ENCODE measurements at places on chromosomes 5 and 9.

DNA sequence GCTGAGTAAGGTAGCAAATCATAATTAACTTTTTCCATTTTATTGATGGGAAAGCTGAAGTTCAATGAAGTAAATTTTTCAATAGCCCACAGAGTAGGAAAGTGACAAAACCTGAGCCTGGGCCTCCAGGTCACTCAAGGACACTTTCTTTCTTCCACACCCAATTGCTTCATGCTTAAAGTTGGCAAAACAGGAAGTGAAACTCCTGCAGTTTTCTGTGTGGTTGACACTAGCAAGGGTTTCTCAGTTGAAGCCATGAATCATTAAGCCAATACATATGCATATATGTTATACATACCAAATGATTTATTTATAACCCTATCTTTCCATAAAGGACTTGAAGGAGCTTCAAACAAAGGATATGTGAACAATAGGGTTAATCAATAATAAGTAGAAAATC, 13.9 kb downstream of the TLR4 start:
- DNase-seq = no peak

DNA sequence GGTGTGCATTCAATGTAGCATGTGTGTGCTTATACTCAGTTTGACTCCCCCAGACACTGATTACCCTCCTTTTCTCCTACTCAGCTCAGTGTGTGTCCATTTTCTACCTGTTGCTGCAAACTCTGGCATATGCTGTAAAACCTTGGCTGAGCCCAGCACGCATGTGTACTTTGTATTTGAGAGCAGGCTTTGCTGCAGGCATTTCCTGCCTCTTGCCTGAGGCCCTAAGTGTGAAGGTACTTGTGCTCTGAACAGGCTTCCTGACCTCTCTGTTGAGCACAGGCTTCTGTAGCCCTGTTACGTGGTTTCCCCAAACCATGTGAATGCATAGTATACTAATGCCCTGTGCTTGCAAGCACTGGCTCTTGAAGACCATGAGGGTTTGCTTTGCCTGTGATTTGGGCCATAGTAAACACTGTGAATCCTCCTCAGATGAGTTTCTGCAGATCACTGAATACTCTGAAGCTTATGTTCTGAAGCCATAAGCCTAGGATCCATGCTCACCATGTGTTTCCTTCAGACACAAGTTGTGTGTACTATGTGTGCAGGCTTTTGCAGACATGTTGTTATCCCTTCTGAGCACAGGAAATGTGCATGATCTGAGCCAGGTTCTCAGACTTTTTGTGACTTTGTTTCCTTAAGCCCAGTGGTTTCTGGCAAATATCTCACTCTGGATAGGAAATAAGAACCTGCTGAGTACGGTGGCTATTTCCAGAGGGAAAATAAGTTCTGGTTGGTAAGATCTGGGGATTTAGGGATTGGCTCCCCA, 124.9 kb upstream of the RUSC2 start:
- no peak for DNase-seq

- DNase-seq = no peak
Measured at GRCh38 chr5:10202089-10202910, 47.4 kb downstream of the ATPSCKMT start.

DNA sequence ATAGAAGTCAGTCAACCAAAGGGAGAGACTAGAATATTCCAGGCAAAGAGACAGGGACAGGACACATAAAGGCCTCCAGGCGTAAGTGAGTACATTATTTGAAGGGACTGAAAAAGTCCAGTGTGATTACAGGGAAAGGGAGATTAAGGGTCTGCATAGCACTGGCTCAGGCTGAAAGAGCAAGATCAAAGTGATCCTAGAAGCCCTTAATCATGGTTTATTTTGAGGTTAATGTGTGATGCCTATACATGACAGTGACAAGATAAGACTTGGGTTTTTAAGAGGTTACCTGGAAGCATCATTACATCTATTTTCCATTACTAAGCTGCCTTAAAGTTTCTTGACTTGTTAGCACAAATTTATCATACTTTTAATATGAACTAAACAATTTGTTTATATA, 25.8 kb downstream of the LMBRD2 start:
- no peak for DNase-seq

DNA sequence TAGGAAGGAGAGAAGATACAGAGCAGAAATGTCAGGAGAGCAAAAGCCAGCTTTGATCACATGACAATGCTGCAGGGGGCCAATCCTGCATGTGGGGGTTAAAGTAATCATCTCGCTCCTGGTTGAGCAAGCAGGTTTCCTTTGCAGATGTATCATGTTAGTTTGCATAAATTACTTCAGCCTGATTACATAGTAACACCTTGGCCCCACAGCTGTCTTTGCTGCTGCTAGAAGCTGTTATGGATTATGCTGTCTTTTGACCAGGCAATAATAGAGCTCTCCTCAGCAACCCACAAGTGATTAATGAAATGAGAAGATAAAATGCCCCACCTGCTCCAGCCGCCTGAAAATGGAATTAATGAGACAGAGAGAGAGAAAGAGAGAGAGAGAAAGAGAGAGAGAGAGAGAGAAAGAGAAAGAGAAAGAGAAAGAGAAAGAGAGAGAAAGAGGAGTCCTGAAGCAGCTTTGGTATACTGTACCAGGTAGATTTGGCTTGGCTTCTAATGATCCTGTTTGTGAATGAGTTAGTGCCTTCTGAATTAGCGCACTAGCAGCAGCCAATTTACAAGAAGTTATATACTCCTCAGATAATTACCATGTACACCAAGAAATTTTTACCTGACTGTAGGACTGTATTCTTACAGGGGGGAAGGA, 174.3 kb upstream of the RORB start:
- DNase-seq = no peak

DNA sequence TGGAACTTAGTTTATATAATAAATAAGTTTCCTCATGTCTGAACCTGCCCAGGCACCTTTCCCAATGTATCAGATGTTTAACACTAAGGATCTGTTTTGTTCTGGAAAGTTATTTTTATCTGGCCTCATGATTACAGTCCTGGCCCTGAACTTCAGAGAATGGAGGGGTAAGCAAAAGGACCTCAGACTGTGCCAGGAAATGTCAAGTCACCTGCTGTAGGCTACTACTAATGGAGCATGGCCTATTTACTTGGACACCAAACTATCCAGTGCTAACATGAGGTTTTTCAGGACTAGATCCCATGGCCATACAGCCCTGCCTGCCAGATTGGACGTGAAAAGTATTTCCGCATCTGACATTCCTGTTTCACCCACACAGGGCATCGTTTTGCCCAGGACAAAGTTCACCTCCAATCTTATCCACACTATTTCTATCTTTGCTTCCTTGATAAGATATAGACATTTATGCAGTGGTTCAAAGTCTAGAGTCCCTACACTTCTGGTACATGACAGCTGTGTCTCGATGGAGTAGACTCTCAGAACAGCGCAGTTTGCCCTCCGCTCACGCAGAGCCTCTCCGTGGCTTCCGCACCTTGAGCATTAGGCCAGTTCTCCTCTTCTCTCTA, at the start of gene BTNL8:
Gene BTNL8, plus strand, starts transcription at position 539 of the 626 bp plus-strand sequence. CDS start 152 bp downstream, outside the sequence.
- DNase-seq = no peak

All from NCI-H460 (cell line).